ENCODE measurements at places on chromosomes 2 and 18. TPM values are rescaled to one million over a fixed set of nuclear protein-coding genes. Genes with fewer than 3 reads are reported as not detected.

- H3K27me3 ChIP-seq: no peaks in the 10 kb centered on the region
- DNase-seq: no peak
- no peak overlapping the region for H3K27ac ChIP-seq
- H3K36me3 ChIP-seq: peaks cover 22% of the 10 kb centered on the region
These were observed 39.6 kb downstream of the REV1 start for GRCh38 chr2:99450199-99450598.

DNA sequence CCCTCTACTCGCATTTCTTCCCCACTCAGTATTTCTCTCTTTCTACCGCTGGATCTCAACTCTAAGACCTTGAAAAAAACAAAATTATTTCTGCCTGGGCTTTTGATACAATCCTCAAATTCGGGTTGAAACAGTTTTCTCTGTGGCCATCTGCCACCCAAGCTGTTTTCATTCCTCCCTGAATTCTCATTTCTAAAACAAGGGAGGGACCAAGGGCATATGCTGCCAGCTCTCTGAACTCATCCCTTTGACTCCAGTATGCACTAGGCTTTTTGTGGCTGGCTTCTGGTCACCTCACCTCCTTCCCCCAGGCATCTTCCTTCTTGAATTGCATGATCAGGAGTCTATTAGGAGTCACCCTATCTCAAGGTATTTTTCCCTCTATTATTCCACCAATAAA lies 49.5 kb downstream of the CCDC148 start:
- no peak overlapping the region for H3K27ac ChIP-seq
- H3K27me3 ChIP-seq: no peaks in the 10 kb centered on the region
- H3K4me3 ChIP-seq: no peak overlapping the region
- DNase-seq: no peak
- H3K4me1 ChIP-seq: peaks cover 8% of the 10 kb centered on the region

CXCR4 gene
- under 0.01 TPM for total RNA-seq

DNA sequence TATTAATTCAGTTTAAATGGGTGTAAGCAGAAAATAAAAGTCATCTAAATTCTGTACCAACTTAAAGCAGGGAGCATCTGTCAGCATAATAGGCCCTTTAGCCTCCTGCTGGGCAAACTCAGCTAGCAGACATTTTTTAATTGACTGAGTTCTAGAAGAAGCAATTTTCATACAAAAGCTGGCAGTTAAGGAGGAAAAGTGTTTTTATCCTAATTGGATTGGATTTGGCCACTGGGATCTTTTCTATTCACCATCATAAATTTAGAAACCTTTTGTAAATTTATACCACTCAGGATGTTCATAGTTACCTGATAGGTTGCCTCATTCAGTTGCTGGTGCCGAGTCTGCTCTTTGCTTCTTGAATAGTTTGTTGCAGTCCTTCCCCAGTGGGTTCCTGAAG lies 262.7 kb upstream of the FSIP2 start:
- H3K27ac ChIP-seq: no peak overlapping the region
- no peaks in the 10 kb centered on the region for H3K27me3 ChIP-seq
- H3K4me1 ChIP-seq: no peaks in the 10 kb centered on the region
- DNase-seq: peak; percentile 50
- no peak overlapping the region for H3K4me3 ChIP-seq

GRCh38 chr2:108316461-108317258 lies 28.0 kb downstream of the SULT1C2 start:
- no peaks in the 10 kb centered on the region for H3K27me3 ChIP-seq
- H3K27ac ChIP-seq: no peak overlapping the region
- DNase-seq: no peak
- H3K36me3 ChIP-seq: no peaks in the 10 kb centered on the region
- no peak overlapping the region for H3K4me3 ChIP-seq
- H3K4me1 ChIP-seq: peaks cover 4% of the 10 kb centered on the region

- H3K36me3 ChIP-seq: peaks cover 5% of the 10 kb centered on the region
- no peaks in the 10 kb centered on the region for H3K27me3 ChIP-seq
- H3K4me3 ChIP-seq: no peak overlapping the region
- DNase-seq: peak; percentile 74
These were observed 69.9 kb downstream of the GLI2 start for GRCh38 chr2:120805602-120806001.

GRCh38 chr2:151780938-151781337 lies 46.7 kb upstream of the NEB start:
- no peaks in the 10 kb centered on the region for H3K4me1 ChIP-seq
- H3K4me3 ChIP-seq: no peak overlapping the region
- no peaks in the 10 kb centered on the region for H3K27me3 ChIP-seq
- no peak for DNase-seq

CD8B gene
- total RNA-seq: not detected

- no peaks in the 10 kb centered on the region for H3K27me3 ChIP-seq
- H3K27ac ChIP-seq: peak overlapping the region; percentile 29
- no peak overlapping the region for H3K4me3 ChIP-seq
- no peaks in the 10 kb centered on the region for H3K36me3 ChIP-seq
- DNase-seq: no peak
These were observed 52.7 kb downstream of the TAF1B start for GRCh38 chr2:9895669-9896590.
